ENCODE measurements at places on chromosomes 4 and X. TPM values are rescaled to one million over a fixed set of nuclear protein-coding genes. Genes with fewer than 3 reads are reported as not detected.

The HSFX2 gene
- total RNA-seq = not detected

The NDST4 gene
- total RNA-seq = not detected

DNA sequence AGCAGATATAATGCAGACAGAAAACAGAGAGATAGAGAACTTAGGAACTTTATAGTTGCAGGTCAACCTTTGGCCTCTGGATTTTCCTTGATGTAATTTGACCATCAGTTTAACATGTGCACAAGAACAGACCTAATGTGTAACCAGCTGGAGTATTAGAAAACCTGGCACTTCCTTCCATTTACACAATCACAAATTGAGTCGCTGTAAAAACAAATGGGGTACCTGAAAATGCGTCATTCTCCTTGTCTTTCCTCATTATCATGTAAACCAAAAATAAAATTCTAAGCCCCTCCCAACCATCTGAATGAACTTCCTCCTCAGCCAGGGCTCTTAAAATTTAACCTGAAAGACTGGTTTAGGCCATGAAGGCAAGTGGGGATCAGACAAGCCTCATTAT, 358.4 kb upstream of the MAGEB16 start:
- no peak for DNase-seq

DNA sequence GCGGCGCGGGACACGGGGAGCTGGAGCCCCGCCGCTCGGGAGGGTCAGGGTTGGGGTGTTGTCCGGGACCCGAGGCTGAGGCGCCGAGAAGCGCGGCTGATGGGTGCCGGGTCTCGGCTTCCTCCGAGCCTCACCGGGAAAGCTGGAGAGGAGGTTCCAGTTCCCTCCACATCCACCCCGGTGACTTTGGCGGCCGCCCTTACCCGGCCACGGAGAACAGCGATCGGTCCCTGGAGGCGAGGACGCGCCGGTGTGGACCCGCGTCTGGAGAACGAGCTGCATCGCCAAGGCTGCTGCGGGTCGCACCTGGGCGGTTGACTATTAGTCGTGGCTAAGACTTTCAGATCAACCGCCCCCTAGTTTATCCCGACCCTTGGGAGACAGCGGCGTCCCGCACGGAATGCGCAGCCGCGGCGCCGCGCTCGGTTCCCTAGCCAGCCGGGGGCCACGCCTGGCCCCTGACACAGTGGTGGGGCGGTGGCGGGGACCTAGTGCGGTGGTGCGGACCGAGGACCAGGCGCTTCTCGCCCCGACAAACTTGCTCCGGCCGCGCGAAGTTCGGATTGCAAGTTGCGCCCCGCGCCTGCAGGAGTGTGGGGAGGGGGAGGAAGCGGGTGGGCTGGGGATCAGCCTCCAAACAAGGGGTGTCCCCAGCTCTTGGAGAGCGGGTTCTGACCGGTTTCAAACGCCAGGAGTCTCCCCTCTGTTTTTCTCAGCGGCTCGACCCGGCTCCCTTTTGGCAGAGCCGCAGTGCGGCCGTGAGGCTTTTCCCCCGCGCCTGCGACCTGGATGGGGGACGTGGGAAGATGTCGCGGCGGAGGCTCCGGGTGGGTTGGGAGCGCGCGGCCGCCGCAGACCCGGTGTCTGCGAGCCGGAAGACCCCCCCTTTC, 568 bp downstream of the FHDC1 start:
- no peak for DNase-seq

GRCh38 chr4:38111717-38112116, 151.5 kb downstream of the PTTG2 start:
- no peak for DNase-seq

DNA sequence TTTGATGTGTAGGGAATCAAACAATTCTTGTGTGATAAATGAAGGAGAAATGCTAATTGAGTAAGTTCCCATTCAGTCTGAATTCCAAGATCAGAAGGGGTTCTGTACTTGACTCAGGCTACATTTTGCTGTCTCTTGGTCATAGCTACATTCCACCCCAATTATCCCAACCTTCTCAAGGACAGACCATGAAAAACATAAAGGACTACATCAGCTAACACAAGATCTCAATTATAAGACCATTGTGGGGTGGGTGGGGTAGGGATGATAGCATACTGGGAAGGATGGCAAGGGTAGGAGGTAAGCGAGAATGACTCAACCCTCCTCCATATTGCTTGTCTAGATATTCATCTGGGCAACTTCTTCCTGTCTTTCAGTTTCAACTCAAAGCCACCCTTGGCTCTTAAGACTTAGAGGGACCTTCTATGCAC, 87.4 kb upstream of the ETNPPL start:
- DNase-seq = no peak

DNA sequence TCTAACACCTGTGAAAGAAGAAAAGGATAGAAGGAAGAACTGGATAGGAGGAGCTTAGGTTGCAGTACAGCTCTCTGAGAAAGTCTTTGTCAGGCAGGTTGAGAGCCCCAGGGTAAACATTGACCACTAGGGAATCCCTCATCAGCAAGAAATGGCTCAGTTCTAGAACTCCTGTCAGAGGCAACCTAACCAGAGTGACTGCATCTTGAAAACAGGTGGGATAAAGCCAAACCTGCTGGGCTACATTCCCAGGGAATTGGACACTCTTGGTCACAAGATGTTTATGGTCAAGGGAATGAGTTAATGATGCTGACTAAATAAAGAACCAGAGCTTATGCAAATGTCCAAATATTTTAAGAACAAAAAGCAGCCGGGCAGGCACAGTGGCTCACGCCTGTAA, 108.3 kb upstream of the MED14 start:
- no peak for DNase-seq

The ART3 gene
- not detected for total RNA-seq

The TLR3 gene
- total RNA-seq = 7.2 TPM

The UGT2B15 gene
- total RNA-seq = 0.31 TPM

DNA sequence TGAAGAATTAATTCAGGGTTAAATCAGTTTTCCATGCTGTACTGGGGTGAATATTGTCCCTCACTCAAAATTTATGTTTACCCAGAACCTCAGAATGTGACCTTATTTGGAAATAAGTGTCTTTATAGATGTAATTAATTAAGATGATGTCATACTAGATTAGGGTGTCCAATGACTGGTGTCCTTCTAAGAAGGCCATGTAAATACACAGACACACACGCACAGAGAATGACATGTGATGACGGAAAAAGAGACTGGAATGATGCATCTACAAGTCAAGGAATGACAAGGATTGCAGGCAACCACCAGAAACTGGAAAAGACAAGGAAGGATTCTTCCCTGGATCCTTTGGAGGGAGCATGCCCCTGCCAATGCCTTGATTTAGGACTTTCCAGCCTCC, 84.6 kb upstream of the GPR34 start:
- DNase-seq = no peak

DNA sequence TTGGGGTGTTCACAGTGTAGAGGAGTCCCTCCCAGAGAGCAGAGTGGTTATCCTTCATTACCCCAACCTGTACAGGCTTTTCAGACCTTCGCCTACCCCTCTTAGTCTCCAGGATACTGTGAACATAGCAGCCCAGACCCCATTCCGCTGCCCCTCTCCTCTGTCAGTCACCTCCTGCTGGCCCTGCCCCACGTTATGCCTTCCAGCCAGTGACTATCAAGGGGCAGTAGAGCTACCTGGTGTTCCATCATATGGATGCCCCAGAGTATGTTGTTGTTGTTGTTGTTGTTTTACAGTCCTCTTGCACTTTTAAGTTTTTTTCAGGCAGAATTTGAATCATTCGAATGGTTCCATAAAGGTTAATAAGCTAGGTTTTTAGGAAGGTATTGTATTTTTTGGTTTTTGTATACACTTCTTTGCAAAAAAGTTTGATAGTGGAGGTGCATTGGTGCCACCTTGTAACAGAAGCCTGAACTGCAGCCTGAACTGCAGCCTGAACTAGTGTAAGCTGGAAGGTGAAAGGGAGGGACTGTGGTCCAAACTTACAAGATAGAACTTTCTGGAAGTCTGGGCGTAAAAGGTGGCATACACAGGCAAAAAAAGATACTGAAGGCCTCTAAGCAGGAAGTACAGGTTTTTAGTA, 101.4 kb upstream of the RAB40AL start:
- DNase-seq = no peak

The BEX1 gene
- total RNA-seq = 2.2 TPM

DNA sequence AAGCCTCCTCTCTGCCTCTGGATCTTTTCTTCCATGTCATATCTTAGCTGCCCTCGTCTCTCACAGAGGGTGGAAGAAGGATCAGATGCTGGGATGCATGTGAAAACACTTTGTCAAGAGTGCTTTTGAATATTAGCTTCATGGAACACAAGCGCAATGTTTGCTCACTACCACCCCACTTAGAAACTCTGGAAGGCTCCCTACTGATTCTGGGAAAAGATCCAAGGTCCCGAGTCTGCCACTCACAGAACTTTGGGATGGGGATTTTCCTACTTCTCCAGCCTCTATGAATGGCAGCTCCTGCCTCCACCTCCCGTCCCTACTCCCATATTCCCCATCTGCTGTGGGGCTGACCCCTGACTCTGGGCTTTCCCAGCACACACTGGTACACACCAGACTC, 40.2 kb upstream of the CRMP1 start:
- DNase-seq = no peak

DNA sequence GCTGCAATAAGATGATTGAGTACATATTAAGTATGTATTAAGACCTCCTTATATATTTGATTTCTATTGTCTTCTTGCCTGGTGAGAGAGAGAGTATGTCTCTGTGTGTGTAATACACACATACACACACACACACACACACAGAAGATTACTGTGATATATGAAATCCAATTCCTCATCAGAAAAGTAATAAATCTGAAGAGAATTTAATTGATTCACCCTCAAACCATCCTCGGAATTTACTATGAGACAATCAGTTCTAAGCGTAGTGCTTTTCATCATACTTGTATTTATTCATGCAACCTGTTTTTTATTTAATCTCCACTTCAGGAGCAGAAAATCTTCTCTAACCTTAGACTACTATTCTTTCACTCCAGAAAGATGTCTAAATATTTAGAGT, 62.3 kb upstream of the TLL1 start:
- DNase-seq = no peak

- DNase-seq = no peak
Observed at GRCh38 chr4:39568805-39569204, 41.6 kb upstream of the UGDH start.

The NLGN3 gene
- 1.7 TPM for total RNA-seq

The REST gene
- total RNA-seq = 20.7 TPM

The FAM193A gene
- 20.7 TPM for total RNA-seq

The ZNF711 gene
- total RNA-seq = 0.84 TPM

- DNase-seq = no peak
Observed at GRCh38 chr4:148152868-148153625, 289.2 kb downstream of the NR3C2 start.

GRCh38 chrX:68842781-68843581, 14.2 kb downstream of the EFNB1 start:
- no peak for DNase-seq

DNA sequence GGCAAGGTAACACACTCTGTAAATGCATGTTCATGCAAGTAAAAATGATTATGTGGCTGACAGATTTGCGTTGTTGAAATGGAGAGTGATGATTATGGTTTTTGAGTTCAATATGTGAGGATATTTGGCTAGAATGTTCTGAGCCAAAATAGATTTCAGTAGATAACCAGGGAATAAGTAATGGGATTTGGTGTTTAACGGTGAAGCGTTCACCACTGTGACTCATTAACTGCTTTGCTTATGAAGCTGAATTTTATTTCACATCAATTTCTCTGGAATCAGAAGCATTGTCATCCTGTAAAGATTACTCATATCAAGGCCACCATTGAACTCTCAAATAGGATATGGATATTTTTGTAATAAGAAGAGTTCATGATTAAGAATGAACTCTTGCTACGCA, 11.7 kb downstream of the AFP start:
- DNase-seq = no peak

The MAP7D2 gene
- 0.38 TPM for total RNA-seq

The CYLC1 gene
- total RNA-seq = not detected

The CXorf49B gene
- total RNA-seq = not detected

The CFP gene
- total RNA-seq = 12.6 TPM

The FGF5 gene
- not detected for total RNA-seq

- DNase-seq = no peak
Observed at GRCh38 chrX:136146614-136147314, 569 bp upstream of the FHL1 start.

GRCh38 chr4:8242782-8243560, 26.6 kb upstream of the HTRA3 start:
- no peak for DNase-seq

DNA sequence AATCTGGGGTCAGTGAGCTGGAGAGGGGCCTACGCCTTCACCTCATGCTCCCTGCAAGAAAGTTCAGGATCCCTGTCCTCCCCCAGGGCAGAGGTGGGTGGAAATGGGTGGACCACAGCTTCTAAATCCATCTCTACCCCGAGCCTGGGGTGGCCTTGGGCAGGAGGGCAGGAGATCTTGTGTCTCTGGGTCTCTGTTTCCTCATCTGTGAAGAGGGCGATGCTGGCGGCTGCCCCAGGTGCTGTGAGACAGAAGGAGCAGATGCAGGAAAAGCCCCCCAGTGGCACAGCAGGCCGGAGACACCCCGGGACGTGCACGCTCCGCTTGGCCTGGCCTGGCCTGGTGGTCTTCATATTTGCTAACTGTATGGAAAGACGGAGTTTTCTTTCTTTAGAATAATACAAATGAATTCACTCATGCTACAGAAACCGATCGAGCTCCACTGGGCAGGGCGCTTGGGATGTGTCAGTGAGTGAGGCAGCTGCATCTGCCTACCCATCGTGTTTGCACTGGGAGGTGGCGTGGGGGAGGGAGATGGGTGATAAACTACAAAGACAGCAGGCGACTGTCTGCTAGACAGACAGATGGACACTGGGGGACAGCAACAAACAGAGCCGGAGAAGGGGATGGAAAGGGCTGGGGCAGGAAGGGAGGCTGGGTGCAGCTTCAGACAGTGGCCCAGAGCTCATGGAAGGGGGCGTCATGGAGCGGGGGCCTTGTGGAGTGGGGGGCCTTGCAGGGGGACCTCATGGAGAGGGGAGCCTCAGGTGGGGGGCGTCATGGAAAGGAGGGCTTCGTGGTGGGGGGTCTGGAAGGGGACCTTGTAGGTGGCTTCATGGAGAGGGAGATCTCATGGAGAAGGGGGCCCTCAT, 136.2 kb downstream of the CPZ start:
- DNase-seq = no peak

The UTP14A gene
- total RNA-seq = 31.6 TPM

GRCh38 chr4:83269256-83269655, 15.3 kb downstream of the COQ2 start:
- DNase-seq = no peak

The NDNF gene
- total RNA-seq = 9.3 TPM

DNA sequence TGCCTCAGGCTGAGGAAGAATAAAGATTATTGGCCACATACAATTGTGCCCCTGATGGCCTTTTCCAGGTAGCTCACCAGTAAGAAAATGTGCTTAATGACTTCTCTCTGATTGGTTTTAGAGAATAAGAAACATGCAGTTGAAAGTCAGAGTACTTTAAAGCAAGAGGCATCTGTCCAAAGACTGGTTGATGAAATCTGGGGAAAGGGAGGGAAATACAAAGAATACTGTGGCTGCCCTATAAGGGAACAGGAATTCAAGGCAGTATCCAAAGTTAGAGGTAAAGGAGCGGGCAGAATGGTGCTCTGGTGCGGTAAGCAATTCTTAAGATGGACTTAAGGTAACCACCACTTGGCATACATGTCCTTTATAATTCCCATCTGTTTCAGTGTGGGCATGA, 11.4 kb downstream of the PBDC1 start:
- DNase-seq = no peak

GRCh38 chr4:2259541-2260343, 2.2 kb downstream of the MXD4 start:
- DNase-seq = peak; percentile 18

Measured in omental fat pad (tissue), 4 donors.